ENCODE measurements at places on chromosomes 5 and 9. TPM values are rescaled to one million over a fixed set of nuclear protein-coding genes. Genes with fewer than 3 reads are reported as not detected.

- no peak for DNase-seq
Observed at GRCh38 chr9:24479361-24480059, 66.2 kb downstream of the IZUMO3 start.

DNA sequence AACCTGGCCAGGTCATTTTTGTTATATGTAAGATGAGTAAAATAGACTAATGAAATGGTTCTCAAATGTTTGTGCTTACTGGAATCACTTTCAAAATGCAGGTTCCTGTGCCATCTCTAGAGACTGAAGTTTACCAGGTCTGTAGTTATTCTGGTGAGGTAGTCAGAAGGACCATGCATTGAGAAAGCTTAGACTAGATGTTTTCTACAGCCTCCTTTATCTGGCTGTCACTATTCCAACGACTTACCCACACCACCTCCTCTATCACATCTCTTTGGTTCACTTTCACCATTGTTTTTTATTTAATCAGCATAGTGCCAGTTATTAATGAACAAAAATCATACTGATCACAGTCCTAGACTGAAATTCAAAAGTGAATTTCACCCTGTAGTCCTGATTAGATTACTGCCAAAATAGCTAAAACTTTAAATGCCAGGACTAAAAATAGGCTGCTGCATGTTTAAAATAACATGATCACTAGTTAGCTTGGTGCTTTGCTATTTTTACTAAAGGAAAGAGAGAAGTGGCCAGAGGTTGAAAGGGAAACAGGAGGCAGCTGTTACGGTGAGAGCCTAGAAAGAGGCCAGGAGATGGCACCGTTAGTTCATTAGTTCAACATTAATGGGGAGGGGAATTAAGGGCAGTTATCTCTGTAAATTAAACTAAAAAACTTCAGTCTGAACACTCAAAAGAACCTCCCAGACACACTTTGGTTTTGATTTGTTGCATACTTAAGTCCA, 13.9 kb upstream of the FNIP1 start:
- peak; percentile 21 for DNase-seq

GRCh38 chr5:139810341-139811273, 15.0 kb downstream of the PSD2 start:
- DNase-seq = no peak

GRCh38 chr5:88952344-88952743, 69.4 kb upstream of the MEF2C start:
- peak; percentile 7 for DNase-seq

The SPINK4 gene
- total RNA-seq = not detected

The IL33 gene
- total RNA-seq = 0.67 TPM

DNA sequence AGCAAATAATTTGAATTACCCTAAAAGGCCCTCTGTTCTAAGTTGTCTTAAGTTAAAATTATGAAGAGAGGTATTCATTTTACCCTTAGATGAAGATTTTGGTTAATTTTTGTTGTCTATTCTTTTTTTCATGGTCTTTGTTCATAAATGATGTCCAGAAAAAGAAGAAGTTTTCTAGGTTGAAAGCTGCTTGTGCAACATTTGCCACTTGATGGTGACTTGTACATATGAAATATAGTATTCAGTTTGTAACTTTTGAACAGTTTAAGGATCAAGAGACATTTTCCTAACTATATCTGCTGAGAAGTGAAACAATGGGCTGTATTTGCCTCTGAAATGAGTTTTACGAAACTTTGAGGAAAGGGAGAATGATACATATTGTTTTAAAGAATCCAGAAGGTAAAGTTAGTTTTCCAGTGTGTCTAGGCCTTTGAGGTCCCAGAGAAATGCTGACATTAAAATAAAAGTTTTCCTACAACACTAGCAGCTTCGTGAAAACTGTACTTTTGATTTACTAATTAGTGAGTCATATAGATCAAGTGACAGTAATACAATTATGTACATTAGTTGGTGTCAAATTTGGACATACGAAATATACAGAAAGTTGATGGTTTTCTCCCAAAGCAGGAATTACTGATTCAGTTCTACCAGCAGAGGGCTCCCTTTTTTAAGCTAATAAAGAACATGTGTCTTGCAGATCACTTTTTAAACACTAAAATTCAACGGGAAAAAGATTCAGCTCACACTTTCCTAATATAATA, 70.5 kb downstream of the PIK3R1 start:
- no peak for DNase-seq

The IL17B gene
- not detected for total RNA-seq

DNA sequence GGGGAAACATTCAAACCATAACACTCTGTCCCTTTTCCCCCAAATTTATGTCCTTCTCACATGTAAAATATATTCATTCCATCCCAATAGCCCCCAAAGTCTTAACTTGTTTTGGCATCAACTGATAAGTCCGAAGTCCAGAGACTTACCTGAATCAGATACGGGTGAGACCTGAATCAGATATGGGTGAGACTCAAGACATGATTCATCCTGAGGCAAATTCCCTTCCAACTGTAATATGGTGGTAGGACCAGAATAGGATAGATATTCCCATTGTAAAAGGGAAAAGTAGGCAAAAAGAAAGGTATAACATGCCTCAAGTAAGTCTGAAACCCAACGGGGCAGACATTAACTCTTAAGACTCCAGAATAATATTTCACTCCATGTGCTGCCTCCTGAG, 115.6 kb upstream of the CKMT2 start:
- no peak for DNase-seq

The FREM1 gene
- not detected for total RNA-seq

- DNase-seq = no peak
Observed at GRCh38 chr5:14766584-14766983, 102.1 kb downstream of the OTULIN start.

DNA sequence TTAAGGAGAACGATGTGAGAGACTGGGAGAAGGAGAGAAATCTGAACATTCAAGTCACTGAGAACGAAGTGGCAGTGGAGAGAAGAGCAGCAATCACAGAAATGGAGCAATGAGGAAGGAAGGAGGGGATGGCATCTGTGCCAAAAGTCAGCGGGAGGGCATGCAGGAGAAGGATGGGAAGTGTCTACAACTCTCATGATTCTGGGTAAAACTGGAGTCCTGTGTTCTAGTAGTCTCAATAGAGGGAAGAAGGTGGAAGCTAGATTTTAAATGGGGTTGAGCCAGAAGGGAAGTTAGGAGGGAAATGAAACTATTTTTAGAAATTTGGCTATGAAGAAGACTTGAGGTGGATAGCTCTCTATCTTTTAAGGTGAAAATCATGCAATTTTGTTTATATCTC, 39.1 kb upstream of the SPATA31C2 start:
- no peak for DNase-seq

The TMEM174 gene
- total RNA-seq = not detected

GRCh38 chr5:169956756-169957155, 23.5 kb downstream of the INSYN2B start:
- DNase-seq = peak; percentile 71

GRCh38 chr5:107461770-107462169, 209.0 kb downstream of the EFNA5 start:
- DNase-seq = no peak

The PCA3 gene
- not detected for total RNA-seq

The HRH2 gene
- total RNA-seq = not detected

DNA sequence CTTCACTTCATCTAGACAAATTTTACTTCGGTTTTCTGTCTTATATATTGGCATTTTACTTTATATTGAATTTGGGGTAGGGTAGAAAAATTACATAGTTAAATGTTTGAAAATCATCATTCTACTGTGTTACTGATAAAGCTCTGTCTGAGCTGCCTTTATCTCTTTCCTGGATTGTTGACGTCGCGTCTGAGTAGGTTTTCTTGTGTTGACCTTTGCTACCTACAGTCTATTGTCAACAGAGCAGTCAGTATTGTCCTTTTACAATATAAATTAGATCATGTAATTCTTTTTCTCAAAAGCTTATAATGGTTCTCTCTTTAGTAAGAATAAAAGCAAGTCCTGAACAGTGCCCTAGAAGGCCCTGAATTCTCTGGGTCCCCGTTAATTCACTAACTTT, 128.2 kb downstream of the HACD4 start:
- no peak for DNase-seq

GRCh38 chr5:64865662-64866061, 96.9 kb downstream of the CWC27 start:
- no peak for DNase-seq

GRCh38 chr5:117054911-117055310, 480.3 kb upstream of the SEMA6A start:
- DNase-seq = no peak

DNA sequence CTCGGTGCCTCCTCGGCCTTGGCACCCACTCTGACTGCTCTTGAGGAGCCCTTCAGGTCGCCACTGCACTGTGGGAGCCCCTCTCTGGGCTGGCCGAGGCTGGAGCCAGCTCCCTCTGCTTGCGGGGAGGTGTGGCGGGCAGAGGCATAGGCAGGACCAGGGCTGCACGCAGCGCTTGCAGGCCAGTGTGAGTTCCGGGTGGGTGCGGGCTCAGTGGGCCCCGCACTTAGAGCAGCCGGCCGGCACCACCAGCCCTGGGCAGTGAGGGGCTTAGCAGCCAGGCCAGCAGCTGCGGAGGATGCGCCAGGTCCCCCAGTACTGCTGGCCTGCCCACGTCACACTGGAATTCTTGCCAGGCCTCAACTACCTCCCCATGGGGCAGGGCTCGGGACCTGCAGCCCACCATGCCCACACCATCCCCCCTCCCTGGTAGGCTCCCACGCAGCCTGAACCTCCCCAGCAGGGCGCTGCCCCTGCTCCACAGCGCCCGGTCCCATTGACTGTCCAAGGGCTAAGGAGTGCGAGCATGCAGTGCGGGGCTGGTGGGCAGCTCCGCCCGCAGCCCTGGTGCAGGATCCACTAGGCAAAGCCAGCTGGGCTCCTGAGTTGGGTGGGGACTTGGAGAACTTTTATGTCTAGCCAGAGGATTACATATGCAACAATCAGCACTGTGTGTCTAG, 602.9 kb upstream of the ST8SIA4 start:
- DNase-seq = no peak

The BSPRY gene
- total RNA-seq = 0.04 TPM

DNA sequence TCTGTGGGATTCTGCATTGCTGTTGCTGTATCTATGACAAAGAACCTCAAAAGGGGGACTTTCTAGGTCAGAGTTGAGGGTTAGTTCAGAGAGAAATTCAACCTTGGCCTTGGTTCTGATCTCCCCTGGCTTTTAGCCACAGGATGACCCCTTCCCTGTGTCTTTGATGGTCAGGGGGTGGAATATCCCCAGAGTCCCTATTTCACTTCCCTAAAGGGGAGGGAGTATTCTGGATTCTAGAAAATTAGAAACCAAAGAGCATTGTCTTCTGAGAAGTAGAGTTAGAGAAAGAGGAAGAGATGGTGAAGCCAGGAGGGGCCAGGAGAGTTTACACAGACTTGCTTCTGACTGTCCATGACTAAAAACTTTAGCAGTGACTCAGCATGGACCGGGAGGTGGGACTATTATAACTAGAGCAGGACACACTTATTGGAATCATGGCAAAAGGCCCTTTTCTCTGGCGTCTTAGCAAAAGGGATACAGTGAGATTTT, 56.2 kb upstream of the LPAR1 start:
- no peak for DNase-seq

The PAPPA gene
- 0.25 TPM for total RNA-seq

GRCh38 chr9:105662184-105663104, at the start of gene TAL2:
Gene TAL2 (plus strand): TSS chr9:105662457. CDS start chr9:105662497, 40 bp downstream.
- no peak for DNase-seq

The PCDHGA11 gene
- total RNA-seq = 2.7 TPM

DNA sequence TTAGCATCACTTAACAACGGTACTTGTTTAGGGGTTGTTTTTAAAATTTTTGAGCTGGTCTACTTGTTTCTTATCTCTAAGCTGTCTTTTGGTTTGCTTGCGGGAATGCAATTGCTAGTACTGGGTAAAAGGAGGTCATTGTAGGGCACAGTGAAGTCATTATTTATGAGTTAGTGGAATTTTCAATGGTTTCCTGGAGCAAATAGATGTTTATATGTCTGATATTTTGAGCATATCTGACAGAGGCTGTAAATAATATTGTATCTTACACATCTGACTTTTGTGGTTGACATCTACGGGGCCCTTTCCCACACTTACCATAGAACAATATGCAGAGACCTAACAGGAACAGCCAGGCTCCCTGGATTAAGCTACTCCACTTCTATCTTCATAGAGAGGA, 90.4 kb upstream of the IL6ST start:
- no peak for DNase-seq

The KIAA0825 gene
- total RNA-seq = 1.1 TPM

The PPP2R2B gene
- total RNA-seq = 0.14 TPM

- no peak for DNase-seq
Observed at GRCh38 chr5:86112249-86112648, 505.5 kb upstream of the COX7C start.

The MYMK gene
- not detected for total RNA-seq

- DNase-seq = no peak
Observed at GRCh38 chr9:127233550-127233949, 31.0 kb upstream of the GARNL3 start.
